H1 (cell line): ENCODE measurements at places on chromosomes 16 and 17.

DNA sequence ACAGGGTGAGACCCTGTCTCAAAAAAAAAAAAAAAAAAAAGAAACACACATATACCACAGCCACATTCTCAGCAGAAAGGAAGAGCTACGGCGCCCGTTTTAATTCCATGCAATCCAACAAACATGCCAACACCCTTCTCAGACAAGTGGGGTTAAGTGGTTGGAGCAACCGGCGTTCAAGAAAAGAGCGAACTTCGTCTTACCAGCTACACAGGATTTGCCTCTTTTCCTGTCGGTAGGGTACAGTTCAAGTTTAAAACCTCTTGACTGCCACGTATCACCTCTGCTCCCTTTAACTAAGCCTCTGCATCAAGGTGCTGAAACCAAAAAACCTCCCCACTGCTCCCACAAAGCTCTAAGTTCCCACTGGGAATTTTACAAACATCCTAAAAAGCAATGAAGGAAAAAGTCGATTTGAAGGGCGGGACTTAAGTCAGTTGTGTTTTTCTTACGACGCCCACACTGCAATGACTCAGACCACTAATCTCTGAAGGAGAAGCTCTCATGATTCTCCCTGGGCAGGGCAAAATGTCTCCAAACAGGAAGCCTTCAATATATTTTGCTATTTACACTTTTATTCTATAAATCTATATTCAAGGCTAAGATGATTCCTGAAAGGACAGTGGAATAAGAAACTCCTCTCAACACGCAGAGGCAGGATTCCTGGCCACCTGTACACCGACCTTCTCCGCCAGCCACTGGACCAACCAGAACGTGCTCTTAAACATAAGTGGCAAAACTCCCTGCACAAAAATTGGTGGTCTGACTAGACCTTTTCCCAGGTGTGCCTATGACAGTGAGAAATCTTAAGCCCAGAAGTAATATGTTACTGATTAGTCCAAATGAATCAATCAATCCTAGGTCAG, 18.8 kb downstream of the SRP68 start:
- DNase-seq: no peak

DNA sequence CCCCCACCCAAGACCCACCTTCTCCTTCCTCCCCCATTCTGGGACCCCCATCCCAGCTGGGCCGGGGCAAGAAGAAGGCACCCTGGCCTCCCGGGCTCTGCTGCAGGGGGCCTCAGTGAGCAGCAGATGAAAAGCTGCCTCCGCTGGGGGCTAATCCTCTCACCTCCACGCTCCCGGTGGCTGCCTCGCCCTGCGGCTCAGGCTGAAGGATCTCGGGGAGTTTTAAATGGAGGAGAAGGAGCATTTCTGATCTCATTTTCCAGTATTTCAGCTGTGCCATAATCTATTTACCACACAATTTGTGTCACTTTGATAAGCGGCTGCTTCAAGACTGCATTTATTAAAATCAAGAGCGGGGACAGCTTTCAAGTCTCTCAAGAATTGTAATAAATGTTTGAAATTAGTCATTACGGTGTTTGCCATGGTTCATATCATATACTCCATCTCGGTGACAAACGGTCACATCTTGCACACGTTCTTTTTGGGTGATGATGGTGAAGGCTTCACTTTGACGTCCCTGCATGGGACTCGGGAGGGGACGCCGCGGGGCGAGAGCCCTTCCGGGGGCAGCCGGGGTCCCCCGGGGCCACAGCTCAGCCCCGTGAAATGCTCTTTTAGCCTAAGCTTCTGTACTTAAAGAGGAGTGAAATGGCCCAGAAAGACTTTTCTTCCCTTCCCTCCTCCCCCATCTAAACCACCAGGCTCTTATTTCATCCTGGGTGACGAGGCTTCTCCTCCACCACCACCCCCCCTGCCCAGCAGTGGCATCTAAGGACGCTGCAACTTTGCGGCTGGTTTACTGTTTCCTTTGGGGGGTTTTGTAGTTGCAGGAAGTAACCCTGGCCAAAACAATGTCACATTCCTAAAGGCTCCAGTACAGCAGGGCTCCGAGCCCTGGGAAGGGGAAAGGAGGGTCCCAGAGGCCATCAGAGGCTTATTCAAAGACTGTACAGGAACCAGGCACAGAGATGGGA, 313.1 kb upstream of the TNRC6C start:
- no peak for DNase-seq

DNA sequence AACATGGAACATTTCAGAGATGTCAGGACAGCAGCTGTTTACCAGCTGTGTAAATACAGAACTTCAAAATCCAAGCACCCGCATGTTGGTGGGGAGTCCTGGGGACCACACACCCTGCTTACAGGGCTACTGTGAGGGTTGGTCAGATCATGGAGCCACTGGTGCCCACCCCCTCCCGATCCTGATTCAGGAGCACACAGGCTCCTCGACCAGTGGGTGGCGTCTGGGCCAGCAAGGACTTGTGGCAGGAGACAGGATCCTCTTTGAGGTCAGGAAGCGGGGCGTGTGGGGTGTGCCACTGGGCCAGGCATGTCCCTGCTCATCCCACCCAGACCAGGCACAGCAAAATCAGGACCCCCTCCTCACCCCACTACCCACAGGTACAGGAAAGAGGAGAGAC, 83.6 kb downstream of the SDK2 start:
- no peak for DNase-seq

DNA sequence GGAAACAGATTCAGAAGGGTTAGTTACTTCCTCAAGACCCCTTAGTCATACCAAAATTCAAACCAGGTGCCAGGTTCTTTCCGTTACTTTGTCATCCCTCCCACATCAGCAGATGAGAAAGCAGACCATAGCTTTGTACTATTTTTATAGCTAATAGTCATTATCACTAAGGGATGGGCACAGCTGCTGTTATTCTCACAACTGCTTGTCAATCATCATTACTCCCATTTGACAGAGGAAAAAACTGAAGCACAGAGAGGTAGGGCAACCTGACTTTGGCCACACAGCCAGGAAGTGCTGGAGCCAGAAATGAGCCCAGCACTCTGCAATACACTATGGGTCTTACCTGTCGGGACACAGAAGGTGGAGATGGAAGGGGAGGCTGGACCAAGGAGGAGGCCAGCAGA, 30.0 kb downstream of the TEKT5 start:
- no peak for DNase-seq
